ENCODE measurements at places on chromosomes 11 and 22.

- peak; percentile 27 for DNase-seq
Observed at GRCh38 chr11:64395545-64396078, 36.6 kb downstream of the RPS6KA4 start.

- no peak for DNase-seq
Observed at GRCh38 chr11:103114836-103115235, 5.6 kb downstream of the DYNC2H1 start.

GRCh38 chr22:33909075-33909458 lies 11.2 kb downstream of the LARGE1 start:
- DNase-seq: no peak

- no peak for DNase-seq
Observed at GRCh38 chr11:35076201-35077100, 62.5 kb upstream of the CD44 start.

GRCh38 chr11:3092603-3093141 lies 35.4 kb upstream of the CARS1 start:
- DNase-seq: no peak

DNA sequence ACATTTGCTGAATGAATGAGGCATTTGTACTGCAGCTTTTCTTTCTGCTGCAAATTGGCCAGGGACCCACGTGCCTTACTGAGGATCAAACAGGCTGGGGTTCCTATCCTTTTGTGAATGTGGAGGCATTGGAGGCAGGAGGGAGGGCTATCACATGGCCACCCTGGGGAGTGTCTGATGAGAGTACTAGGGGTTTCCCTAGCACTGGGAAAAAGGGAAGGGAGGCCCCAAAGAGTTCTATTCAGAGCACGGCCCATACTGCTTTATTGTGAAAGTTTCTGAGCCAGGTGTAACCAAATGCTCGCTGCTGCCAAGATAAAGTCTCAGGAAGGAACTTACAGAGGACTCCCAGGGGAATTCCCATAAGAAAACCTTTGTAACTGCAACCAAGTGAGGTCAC lies 78.4 kb upstream of the ANO1 start:
- DNase-seq: no peak

GRCh38 chr11:46353698-46354097 lies 6.4 kb downstream of the DGKZ start:
- DNase-seq: no peak

Measured in CD4-positive, alpha-beta T cell treated with Interferon alpha-2 for 1 hour (primary cell).